ENCODE measurements at places on chromosomes 11 and 22. TPM values are rescaled to one million over a fixed set of nuclear protein-coding genes. Genes with fewer than 3 reads are reported as not detected.

- no peak for DNase-seq
Measured at GRCh38 chr22:47090591-47091245, 328.3 kb downstream of the TBC1D22A start.

RIBC2 gene
- 7.0 TPM for total RNA-seq

- DNase-seq, result no peak
Measured at GRCh38 chr11:7696424-7696823, 9.9 kb downstream of the OVCH2 start.

ENTHD1 gene
- total RNA-seq, result not detected

DNA sequence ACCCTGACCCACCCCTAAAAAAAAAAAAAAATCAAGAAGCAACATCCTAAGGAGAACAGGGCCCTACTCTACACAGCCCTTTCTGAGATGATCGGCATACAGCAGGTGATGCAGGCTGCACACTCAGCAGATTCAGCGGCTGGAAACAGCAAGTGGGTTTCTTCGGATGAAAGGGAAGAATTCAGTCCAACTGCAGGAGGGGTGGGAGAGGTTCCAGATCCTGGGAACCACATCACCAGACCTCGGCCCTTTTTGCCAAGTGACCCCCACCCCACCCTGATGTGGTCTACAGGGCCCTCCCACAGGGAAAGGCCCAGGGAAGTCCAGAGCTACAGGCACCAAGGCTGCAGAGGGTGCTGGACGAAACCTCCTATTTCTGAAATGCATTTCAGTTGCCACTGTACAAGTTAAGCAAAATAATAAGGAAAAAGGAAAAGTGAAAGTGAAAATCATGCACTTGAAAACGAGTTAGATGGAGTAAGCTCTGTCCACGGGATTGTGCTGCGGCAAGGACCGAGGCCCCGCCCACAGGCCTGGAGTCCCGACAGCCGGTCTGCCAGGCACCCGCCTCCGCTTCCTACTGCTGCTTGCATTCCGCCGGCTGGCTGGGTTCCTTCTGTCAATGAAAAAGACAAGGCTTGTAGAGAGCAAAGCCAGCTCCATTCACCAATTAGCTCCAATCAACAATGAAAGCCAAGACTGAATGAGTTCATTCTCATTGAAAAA, 16.0 kb upstream of the PHLDA2 start:
- no peak for DNase-seq

SEPTIN5 gene
- total RNA-seq, result 34.5 TPM

- DNase-seq, result no peak
Measured at GRCh38 chr11:2520736-2521035, 75.9 kb downstream of the KCNQ1 start.

- DNase-seq, result no peak
Measured at GRCh38 chr22:28977060-28977459, 84.6 kb downstream of the C22orf31 start.

OR51B4 gene
- not detected for total RNA-seq

- no peak for DNase-seq
Measured at GRCh38 chr11:16356761-16357393, 531 bp upstream of the SOX6 start.

GRCh38 chr11:120339394-120339890, 3.2 kb downstream of the ARHGEF12 start:
- no peak for DNase-seq

PANX3 gene
- not detected for total RNA-seq

DNA sequence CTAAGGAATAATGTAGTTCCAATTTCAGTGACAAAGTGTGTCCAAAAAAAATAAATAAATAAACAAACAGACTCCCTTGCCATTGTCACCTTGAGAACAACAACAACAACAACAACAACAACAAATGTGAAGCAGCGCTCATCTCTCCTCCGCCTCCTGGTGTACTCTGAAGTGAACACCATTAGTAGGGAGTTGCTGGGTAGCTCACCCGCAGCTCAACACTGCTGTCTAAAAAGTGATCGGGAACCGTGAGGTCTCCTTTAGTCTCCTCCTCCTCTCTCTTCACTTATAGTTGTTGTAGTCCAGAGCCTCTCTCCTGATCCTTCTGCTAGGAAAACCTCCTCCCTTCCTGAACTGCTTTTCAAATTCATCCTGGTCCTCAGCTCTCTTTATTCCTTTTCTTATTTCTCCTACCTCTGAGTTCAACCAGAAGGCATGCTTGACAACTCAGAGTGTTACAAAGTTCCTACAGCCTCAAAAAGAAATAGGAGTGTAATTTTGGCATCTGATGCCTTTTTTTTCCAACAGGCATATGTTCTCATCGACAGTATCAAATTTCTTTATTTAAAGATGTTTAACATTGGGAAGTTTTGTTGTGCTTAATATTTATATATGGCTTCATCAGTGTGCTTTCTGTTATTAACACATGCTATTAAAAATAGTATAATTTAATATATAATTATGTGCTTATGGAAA, 215.1 kb downstream of the PGR start:
- DNase-seq, result no peak

DNA sequence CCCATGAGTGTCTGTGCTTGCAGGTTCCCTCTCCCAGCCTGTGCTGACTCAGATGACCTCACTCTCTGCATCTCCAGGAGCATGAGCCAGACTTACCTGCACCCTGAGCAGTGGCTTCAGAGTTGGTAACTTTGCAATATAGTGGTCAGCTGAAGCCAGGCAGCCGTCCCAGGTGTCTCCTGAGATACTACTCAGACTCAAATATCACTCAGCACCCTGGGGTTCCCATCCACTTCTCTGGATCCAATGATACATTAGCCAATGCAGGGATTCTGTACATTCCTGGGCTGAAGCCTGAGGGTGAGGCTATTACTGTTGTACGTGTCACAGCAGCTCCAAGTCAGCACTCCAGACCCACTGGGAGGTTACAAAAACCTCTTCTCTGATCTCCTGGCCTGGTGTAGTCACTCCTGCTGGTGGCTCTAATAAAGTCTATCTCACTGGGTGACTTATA, 87.8 kb upstream of the TOP3B start:
- DNase-seq, result no peak

DNA sequence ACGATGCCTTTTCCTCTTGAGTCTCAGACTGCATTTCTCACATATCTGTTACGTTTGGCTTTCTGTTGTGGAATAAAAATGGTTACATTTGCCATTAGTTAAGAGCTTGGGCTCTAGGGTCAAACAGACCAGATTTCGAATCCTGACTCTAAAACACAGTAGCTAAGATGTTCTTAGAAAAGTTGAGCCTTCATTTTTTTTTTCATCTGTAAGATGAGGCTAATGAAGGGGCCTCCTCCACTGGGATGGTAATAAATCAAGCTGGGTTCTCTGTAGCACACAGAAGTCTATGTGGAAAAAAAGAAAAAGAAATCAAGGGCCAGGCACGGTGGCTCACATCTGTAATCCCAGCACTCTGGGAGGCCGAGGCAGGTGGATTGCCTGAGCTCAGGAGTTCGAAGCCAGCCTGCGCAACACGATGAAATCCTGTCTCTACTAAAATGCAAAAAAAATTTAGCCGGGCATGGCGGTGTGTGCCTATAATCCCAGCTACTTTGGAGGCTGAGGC, 49.9 kb upstream of the CAPRIN1 start:
- DNase-seq, result no peak

EFCAB6 gene
- total RNA-seq, result 7.0 TPM

DNA sequence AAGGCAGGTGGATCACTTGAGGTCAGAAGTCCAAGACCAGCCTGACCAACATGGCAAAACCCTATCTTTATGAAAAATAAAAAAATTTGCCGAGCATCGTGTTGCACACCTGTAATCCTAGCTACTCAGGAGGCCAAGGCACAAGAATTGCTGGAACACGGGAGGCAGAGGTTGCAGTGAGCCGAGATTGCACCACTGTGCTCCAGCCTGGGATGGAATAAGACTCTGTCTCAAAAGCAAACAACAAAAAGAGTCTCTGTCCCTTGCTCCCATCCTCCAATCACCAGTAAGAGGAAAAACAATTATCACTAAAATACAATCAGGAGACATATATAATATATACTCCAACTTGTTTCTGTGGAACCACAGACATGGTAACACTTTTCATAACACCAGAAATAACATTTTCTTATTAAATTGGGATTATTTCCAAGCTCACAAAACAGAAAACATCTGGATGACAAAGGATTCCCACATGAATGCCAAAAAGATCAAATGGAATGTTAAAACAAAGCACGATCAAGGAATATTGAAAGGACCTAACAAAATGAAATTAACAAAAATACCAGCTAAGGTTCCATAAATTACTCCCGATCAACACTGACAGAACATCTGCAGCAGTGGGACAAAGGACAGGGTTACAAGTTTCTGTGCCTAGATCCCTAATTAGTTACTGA, 15.2 kb downstream of the FCHSD2 start:
- DNase-seq, result no peak

MISFA gene
- 8.4 TPM for total RNA-seq

DNA sequence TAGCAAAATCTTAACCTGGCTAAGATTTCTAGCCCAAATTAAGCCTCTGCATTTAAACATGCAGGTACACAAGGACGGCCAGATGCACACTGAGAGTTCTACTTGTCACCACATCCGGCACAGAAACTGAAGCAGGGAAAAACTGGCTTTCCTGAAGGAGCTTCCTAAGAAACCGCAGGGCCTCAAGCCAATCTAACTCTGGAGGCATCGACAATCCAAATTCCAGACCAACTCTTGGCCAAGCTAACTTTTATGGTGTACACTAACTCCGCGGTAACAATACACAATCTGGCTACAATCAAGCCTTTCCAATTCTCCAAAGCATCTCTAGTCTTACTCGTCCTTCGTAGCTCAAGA, 1.2 kb downstream of the MSANTD2 start:
- DNase-seq, result no peak

DNA sequence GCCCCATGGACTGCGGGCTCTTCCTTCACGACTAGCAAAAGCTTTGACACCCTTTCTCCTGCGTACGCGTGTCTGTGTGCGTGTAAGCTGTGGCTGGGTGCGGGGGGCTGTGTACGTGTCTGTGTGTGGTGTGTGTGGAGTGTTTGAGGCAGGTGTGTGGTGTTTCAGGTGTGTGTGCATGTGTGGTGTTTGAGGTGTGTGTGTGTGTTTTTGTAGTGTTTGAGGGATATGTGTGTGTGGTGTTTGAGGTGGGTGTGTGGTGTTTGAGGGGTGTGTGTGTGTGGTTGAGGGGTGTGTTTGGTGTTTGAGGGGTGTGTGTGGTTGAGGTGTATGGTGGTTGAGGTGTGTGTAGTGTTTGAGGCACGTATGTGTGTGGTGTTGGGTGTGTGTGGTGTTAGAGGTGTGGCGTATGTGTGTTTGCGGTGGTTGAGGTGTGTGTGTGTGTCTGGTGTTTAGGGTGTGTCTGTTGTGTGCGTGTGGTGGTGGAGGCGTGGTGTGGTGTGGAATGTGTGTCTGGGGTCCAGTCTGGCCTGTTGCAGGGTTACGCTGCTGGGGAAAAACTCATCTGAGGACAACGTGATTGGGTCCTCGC, 687 bp upstream of the ARSA start:
- no peak for DNase-seq

- DNase-seq, result no peak
Measured at GRCh38 chr11:118156531-118157185, 4.0 kb upstream of the SCN4B start.

TIGD3 gene
- 3.0 TPM for total RNA-seq

DNA sequence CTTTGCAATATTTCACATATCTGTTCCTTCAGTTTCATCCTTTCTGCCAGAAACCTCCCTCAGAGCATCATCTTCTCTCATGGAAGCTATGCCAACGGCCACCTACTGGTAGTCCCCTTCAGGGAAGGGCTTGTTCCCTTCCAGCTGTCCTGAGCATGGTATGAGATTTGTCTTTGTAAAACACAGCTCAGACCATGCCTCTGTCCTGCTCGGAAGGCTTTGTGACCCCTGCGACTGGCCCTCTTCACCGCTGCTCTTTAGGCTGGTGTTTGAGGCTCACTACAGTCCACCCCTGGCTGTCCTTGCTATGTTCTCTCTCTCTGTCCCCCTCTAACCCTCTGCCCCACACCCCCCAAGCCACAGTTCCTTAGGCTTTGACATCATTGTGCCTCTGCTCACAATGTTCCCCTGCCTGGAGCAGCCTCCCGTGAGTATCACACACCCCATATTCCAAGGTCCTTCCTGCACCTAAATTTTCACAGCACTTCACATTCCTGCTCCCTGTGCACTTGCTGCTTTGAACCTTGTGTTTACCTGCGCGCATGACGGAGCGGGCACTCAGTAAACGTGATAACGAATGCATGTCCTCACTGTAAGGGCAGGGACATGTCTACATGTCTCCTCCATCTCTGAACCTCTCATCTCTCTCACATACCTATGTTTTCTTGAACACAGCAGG, 24.0 kb upstream of the ACER3 start:
- DNase-seq, result no peak

DNA sequence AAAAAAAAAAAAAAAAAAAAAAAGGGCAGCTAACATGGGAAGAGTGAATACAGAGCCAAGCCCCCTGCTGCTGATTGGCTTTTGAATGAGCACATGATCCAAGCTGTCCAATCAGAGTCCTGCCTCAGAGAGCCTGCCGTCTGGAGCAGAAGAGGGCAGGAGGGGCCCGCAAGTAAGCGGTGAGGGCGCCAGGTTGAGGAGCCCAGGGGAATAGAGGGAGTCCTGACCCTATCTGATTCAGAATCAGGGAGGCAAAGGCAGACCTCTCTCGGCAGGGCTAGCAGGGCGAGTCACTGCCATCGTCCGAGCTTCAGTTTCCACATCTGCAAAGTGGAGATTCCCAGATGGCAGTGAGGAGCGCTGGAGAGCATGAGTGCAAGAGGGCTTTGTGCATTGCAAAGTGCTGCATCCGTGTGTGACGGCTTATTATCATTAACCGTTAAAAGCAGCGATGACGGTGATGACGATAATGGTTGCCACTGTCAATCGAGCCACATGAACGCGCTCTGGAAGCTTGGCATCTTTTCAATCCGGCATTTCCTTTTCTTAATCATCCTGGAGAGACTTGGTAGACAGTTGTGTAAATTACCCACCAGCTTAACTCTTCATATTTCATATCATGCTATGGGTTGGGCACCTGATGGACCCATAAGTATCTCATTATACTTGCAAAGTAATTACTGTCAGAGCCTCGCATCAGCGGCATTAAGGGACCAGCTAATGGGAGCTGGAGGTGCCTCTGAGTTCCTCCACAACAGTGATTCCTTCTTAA, 68.6 kb upstream of the ATXN10 start:
- no peak for DNase-seq

DNA sequence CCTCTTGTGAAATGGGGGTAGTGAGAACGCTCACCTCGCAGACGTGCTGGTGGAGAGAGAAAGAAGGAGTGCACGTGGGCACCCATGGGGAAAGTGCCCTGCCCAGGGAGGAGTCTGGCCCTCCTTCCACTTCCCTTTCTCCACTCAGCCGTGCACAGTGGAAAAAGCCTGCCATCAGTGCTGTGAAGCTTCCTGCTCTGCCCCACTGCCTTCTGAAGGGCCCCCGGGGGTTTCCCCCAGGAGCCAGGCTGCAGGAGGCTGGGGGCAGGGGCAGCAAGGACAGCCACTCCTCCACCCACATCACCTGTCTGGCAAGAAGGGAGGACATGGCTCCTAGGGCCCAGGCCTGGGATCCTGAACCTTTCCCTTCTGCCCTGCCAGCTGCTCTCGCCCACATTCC, 7.6 kb downstream of the TP53I11 start:
- DNase-seq, result no peak

GGTLC2 gene
- total RNA-seq, result not detected

MS4A15 gene
- not detected for total RNA-seq

KCNJ1 gene
- total RNA-seq, result not detected

All from progenitor cell of endocrine pancreas (in vitro differentiated cells).